CD4-positive, alpha-beta memory T cell (primary cell): ENCODE measurements at places on chromosomes 4 and X.

DNA sequence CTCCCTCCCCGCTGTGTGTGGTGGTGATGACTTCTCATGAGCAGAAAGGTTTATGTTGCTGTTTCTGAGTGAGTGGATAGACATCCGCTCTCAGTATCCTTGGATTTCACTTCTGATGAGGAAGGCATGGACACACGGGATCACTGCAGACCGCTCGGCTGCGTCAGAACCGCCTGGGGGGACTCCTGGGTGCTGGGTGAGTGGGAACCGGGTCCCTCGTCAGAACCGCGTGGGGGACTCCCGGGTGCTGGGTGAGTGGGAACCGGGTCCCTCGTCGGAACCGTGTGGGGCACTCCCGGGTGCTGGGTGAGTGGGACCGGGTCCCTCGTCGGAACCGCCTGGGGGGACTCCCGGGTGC, 9.0 kb downstream of the CTBP1 start:
- DNase-seq, result no peak

DNA sequence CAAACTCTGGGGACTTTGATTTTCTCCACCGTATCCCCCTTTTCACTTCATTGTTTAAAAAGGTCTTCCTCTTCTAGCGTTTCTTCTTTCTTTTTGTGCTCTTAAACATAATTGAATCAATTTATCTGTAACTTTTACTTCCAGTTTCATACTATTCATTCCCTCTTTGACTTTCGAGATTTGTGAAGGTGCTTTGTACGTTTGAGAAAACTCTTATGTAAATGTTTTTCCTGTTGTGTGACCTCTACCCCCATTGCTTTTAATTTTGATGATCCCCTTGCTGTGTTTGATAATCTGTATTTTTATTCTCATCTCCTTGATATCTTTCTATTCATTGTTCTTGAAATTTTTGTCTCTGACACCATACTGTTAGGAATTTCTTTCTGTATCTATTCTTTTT, 4.8 kb downstream of the USP38 start:
- no peak for DNase-seq

DNA sequence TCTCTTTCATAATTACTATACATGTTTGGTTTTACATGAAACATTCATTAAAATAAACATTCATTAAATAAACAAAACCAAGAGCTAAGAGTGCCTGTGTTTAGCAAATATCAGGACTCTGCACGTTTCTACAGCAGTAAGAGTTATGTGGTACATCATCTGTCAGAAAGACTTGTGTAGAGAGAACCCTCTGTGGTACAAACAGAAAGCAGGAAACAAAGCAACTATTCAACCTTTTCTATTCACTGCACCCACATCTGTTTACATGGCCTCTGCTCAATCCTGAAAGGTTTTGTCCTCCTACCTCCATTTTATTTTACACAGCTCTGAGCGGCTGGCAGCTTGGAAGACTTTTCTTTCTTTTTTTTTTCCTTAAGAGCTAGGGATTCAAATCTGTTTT, 90.7 kb upstream of the PCDH18 start:
- DNase-seq, result no peak

DNA sequence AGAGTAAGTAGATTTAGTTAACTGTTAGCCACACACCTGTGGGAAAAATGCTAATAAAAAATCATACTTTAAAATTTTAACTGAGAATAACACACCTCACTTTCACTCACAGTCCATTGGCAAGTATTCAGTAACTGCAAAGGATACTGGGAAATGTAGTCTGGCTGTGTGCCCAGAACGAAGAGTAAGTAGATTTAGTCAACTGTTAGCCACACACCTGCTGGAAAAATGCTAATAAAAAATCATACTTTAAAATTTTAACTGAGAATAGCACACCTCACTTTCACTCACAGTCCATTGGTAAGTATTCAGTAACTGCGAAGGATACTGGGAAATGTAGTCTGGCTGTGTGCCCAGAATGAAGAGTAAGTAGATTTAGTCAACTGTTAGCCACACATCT, 178.4 kb upstream of the NWD2 start:
- no peak for DNase-seq

- no peak for DNase-seq
Measured at GRCh38 chr4:147785129-147785528, 53.2 kb downstream of the ARHGAP10 start.

- no peak for DNase-seq
Measured at GRCh38 chr4:73600954-73601353, 19.3 kb downstream of the RASSF6 start.

DNA sequence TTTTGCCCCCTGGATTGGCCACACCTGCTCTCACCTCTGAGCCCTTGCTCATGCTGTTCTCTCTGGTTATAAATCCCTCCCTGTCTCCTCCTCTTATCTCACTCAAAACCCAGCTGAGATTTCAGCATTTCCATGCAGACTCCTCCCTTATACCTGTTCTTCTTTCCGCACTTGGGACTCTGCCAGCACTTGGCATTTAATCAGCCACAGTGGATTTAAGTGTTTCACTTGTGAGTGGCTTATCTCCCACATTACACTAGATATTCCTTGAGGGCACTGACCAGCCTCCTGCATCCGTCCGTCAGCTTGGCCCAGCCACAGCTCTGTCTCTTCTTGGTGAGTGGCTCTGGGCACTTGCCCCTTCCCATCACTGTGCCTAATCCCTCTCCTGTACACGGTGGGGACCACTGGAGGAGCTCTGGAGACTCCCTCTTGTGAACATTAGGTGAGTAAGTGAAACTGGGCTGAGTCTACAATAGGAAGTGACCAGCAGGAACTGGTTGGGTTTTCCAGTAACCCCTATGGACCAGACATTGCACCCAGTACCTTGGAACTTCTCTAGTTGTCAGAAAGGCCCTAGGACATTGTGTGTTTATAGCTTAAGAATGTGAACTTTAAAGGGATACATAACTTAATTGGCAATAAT, 19.9 kb downstream of the FGFBP1 start:
- no peak for DNase-seq
